ENCODE measurements at places on chromosomes 12 and 14. TPM values are rescaled to one million over a fixed set of nuclear protein-coding genes. Genes with fewer than 3 reads are reported as not detected.

- DNase-seq = no peak
Observed at GRCh38 chr14:22602862-22603261, 4.8 kb downstream of the ABHD4 start.

- DNase-seq = no peak
Observed at GRCh38 chr12:79595273-79595672, 95.5 kb downstream of the PAWR start.

Gene SLCO1B1
- total RNA-seq = not detected

DNA sequence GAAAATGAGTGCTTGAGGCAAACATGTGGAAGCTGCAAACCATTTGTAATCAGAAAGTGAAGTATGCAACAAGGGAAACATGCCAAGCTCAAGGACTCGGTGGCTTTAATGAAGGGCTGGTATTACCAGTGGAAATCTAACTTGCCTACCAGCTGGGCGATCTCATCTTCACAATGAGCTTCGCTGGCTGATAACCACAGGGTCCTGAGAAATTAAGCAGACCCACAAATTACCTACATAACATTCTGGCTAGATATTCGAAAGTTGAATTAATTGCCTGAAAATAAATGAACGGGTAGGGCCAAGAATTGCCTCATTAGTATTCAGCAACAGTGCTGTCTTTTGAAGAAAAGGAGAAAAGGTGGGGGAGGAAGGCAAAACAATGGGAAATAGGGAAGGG lies 439.4 kb downstream of the PDZRN4 start:
- no peak for DNase-seq

- no peak for DNase-seq
Observed at GRCh38 chr14:93974833-93975232, 1.5 kb downstream of the ASB2 start.

Gene TAS2R8
- not detected for total RNA-seq

Gene TAS2R42
- total RNA-seq = not detected

Gene LMNTD1
- total RNA-seq = not detected

Gene RPL36AL
- 250 TPM for total RNA-seq

- no peak for DNase-seq
Observed at GRCh38 chr12:15819644-15820437, 30.7 kb upstream of the EPS8 start.

Gene MPHOSPH9
- total RNA-seq = 84.0 TPM

Gene DPY19L2
- total RNA-seq = 4.6 TPM

Gene IRAK4
- total RNA-seq = 20.9 TPM

Gene EEF1AKMT3
- 3.9 TPM for total RNA-seq

Gene PPP4R4
- 1.4 TPM for total RNA-seq

Gene REC8
- 28.9 TPM for total RNA-seq

DNA sequence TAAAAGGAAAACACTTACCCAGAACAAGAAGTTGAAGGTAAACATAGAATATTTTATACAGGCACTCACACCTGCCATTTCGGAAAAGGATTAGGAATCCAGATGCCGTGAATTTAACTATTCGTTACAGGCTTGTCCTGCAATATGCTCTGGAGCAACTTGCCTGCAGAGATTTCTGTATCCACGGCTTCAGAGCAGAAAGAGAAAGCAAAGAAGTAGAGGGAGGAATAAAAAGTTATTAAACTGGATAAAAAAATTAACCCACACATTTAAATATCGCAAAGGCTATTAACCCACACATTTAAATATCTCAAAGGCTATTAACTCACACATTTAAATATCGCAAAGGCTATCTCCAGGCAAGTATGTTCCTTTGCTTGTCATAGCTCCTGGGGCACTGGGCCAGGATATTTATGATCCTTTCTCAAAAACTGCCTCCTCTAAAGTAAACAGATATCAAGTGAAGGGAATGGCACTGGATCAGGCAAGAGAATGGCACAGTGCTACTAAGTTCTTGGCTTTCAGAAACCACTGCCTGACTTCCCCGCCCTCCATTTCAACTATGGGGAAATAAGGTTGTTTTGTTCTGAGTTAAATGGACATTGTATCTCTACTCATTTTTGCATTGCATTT lies at the start of gene TSPAN8:
Gene TSPAN8 (minus strand): TSS at position 399 of the 633 bp plus-strand sequence. CDS start 321 bp downstream, at position 78.
- DNase-seq = no peak

- DNase-seq = peak; percentile 30
Observed at GRCh38 chr14:64762044-64763034, 58.1 kb downstream of the PLEKHG3 start.

- DNase-seq = no peak
Observed at GRCh38 chr12:108783446-108783845, 52.1 kb upstream of the CORO1C start.

- DNase-seq = no peak
Observed at GRCh38 chr12:38411426-38411825, 94.9 kb downstream of the ALG10B start.

Gene SMOC1
- not detected for total RNA-seq

DNA sequence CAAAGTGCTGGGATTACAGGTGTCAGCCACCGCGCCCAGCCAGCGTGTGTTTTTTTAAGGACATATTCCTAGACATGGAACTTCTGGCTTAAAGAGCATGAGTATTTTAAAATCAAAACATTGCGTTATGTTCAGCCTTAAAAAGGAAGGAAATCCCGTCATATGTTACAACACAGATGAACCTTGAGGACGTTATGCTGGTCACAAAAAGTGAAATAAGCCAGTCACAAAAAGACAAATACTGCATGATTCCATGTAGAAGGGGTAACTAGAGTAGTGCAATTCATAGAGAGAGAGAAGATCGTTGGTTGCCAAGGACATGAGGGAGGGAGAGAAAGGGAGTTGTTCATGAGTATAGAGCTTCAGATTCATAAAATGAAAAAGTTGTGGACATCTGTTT lies 53.9 kb downstream of the ACACB start:
- no peak for DNase-seq

DNA sequence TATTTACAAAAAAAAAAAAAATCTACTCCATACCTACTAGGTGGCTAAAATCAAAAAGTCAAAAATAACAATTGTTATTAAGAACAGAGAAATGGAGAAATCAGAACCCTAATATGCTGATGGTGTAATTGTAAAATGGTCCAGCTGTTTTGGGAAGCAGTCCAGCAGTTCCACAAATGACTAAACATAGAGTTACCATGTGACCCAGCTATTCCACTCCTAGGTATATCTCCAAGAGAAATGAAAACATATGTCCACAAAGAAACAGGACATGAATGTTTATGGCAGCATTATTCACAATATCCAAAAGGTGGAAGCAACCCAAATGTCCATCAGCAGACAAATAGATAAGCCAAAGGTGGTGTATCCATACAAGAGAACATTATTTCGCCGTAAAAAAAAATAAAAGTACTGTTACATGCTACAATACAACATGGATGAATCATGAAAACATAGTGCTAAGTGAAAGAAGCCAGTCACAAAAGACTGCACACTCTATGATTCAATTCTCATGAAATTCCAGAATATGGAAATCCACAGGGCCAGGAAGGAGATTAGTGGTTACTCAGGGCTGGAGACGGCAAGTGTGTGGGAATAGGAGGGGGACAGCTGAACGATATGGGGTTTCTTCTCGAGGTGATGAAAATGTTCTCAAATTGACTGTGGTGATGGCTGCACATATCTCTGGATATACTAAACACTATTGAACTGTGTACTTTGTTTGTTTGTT lies 9.1 kb upstream of the DPF3 start:
- DNase-seq = no peak

GRCh38 chr12:124174451-124175348 lies 120.2 kb upstream of the RFLNA start:
- no peak for DNase-seq

GRCh38 chr14:98914942-98915341 lies 357.1 kb downstream of the BCL11B start:
- DNase-seq = no peak

GRCh38 chr12:26539131-26539530 lies 293.9 kb downstream of the ITPR2 start:
- no peak for DNase-seq

GRCh38 chr12:14395074-14395778 lies 29.7 kb downstream of the ATF7IP start:
- DNase-seq = no peak

Gene EML1
- 0.36 TPM for total RNA-seq

- DNase-seq = no peak
Observed at GRCh38 chr14:68317239-68317638, 475.6 kb downstream of the ZFP36L1 start.

DNA sequence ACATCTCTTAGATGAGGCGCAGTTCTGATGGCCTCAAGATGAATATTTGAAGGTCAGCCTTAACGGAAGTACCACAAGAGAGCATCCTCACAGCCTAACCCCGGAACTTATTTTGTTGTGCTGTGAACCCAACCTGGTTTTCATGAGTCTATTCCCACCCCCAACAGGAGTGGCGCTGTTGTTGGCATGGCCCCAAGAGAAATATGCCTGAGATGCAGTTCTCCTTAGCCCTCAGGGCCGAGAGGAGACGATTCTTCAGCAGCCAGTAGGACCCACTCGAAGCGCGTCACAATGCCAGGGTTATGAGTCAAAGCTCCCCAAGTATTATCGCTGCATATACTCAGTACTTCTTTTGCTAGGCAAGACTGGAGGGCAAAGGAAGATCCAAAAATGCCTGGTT lies 24.5 kb upstream of the BCL11B start:
- DNase-seq = no peak

DNA sequence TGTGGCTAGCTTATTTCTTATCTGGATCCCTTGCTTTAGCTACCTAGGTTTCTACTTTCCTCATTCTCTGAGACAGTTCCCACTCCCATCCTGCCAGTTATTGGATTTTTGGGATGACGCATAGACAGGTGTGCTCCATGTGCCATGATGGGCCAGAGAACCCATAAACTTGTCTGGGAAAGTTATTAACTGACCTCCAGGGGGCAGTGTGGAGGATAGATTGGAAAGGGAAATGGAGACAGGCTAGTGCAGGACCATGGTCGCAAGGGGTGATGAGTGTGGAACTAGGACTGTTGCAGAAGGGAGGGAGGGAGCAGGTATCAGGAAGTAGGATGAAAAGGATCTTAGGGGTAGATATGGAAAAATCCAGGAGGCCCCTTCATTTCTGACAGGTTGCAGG lies 80.3 kb downstream of the ESRRB start:
- peak; percentile 9 for DNase-seq

GRCh38 chr12:58731096-58731495 lies 189.2 kb downstream of the LRIG3 start:
- DNase-seq = no peak

Gene SDR9C7
- total RNA-seq = not detected

DNA sequence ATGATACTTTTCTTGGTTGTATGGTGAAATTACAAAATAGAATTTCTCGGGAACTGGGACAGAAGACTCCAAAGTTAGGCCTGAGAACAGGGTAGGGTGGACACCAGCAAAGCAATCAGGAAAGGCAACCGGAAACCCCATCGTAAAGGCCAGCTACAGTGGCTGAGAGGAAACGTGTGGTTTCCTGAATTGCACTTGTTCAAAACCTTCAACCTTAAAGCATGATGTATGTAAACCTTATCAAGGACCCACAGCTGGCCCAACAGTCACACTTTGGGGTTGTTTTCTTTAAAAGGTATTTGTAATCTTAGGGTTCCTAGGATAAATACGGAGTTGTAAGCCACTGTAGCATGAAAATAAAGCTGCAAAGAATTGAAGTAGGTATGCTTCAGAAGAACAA lies 2.2 kb upstream of the PTGDR start:
- DNase-seq = no peak

Gene RPS29
- total RNA-seq = 2,048 TPM

Gene GZMB
- total RNA-seq = 1,284 TPM

GRCh38 chr12:53061404-53062010 lies 11.6 kb downstream of the TNS2 start:
- no peak for DNase-seq

GRCh38 chr14:102734436-102734835 lies 42.8 kb upstream of the TRAF3 start:
- no peak for DNase-seq

GRCh38 chr12:95237315-95237714 lies 19.7 kb downstream of the VEZT start:
- no peak for DNase-seq

GRCh38 chr12:25591144-25591543 lies 38.1 kb upstream of the LMNTD1 start:
- no peak for DNase-seq

Gene HIF1A
- 157 TPM for total RNA-seq

GRCh38 chr12:11688831-11689230 lies 39.4 kb downstream of the ETV6 start:
- no peak for DNase-seq

Gene RPGRIP1
- 0.08 TPM for total RNA-seq

- DNase-seq = no peak
Observed at GRCh38 chr12:50690925-50691324, 73.0 kb upstream of the ATF1 start.

Gene TMEM233
- total RNA-seq = not detected

Gene KRT73
- total RNA-seq = 0.29 TPM

- DNase-seq = no peak
Observed at GRCh38 chr12:69947123-69947522, 122.1 kb downstream of the MYRFL start.

DNA sequence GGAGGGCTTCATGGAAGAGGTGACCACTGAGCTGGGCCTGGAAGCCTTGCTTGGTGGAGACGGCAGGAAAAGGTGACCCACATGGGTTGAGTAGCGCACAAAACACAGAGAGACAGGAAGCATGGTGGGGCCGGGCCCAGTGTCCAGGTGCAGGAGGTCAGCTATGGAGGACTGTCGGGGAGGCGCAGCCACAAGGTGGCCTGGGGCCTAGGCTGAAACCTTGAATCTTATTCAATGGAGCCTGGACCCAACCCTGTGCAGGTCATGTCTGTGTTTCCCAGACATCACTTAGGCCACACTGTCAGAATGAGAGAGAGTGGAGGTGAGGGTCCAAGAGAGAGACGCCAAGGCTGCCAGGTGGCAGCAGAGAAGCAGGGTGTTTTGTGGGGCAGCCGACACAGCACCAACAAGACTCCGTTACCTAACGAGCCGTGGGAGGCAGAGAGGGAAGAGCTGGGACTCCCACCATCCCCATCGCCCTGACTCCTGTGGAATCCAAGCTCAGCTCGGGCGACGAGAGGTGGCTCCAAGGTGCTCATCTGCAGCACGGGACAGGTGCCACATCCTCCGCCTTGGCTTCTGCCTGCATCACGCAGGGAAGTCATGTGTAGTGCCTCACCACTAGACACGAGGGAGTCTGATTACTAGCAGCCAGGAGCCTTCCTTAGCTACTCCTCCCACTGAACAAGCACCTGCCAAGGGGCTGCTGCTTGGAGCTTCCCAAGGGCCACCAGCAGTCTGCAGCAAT lies 38.7 kb downstream of the DEGS2 start:
- no peak for DNase-seq

DNA sequence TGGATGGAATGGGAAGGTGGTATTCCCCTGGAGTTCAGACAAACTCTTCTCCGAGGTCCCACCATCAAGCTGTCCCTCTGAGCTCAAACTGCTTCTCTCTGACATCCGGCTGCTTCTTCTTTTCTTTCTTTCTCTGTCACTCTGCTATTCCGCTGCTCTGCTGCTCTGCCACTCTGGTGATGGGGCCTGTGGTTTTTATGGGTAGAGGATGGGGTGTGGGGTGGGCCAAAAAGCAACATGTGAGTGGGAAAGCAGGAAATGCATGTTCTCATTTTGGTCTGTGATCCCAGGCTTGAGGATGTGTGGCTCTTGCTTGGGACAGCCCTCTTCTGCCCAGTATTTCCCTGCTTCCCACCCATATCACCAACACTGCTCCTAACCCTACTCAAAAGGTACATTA lies 30.6 kb downstream of the CLECL1 start:
- peak; percentile 55 for DNase-seq

All from activated naive CD8-positive, alpha-beta T cell treated with anti-CD3 and anti-CD28 coated beads for 36 hours (primary cell).